ENCODE measurements at places on chromosomes 7 and 10.

GRCh38 chr7:124205526-124205925, 172.7 kb upstream of the TMEM229A start:
- no peak for DNase-seq

DNA sequence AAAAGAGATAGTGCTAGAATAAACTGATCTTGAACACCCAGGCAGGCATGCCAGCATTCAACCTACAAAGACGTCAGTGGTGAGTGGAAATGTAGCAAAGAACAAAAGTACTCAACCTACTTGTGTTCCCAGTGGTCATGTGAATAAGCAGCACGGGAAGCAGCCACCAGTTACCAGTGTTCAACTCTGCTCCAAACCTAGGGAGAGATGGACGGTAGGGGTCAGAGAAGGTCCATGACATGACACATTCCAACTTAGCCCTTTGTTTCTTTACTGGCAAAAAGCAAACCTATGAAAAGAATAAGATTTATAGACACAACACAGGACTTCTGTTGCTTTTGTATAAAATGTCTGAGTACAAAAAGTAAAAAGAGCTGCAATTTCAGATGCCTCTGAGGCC, 511.4 kb downstream of the XPNPEP1 start:
- DNase-seq, result no peak

- DNase-seq, result no peak
Observed at GRCh38 chr7:129574487-129574886, 37.0 kb upstream of the NRF1 start.

DNA sequence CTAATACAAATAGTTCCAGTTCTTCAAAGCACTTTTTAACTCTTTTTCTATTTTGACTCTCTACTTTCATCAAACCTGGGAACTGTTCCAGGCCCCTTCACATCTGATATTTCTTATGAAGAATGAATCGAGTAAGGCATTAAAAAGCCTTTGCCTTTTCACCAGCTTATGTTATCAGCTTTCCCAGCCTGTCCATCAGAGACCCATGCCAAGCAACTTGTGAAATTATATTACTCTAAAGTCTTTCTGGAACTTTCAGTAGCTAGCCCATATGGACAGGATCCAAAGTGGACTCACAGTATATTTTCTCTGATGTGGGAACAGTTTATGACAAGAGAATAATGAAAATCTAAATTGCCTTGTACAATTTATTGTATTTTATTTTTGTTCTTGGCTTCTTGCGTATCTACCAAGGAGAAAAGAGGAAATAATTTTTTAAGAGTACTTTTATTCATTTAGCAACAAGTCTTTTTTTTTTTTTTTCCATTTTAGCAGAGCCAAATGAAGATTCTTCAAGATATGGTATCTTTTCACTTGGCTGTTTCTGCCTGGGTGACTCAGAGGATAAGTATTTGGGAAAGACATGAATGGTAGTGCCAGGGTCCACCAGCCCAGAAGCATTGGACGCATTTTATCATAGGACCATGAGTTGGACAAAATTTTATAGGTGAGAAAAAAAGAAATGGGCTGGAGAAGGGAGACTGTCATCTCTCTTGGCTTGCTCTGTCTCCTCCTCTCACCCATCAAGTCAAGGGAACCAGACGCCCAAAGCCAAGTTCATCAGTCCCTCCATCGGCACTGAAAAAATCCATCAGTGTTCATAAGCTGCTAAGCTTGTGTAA, 195.8 kb upstream of the NEBL start:
- DNase-seq, result no peak

DNA sequence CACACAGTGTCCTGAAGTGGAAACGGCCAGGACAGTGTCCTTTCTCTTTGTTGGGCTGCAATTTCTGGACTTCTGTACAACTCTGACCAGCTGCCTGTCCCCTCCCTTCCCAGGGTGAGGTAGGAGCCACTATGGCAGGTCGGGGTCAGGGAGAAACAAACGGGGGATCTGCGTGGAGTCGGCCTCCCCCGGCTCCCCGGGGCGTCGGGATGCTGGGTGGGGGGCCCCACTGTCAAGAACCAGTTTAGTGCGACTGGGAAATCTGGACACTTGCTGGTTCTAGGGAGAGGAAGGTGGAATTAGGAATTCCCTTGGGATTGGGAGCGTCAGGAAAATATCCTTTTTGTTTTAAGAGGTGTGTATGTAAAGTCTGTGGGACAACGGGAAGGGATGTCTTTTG, 567 bp downstream of the SYCE1 start:
- no peak for DNase-seq
